NCI-H510A (cell line): ENCODE measurements at places on chromosomes 16 and 17.

DNA sequence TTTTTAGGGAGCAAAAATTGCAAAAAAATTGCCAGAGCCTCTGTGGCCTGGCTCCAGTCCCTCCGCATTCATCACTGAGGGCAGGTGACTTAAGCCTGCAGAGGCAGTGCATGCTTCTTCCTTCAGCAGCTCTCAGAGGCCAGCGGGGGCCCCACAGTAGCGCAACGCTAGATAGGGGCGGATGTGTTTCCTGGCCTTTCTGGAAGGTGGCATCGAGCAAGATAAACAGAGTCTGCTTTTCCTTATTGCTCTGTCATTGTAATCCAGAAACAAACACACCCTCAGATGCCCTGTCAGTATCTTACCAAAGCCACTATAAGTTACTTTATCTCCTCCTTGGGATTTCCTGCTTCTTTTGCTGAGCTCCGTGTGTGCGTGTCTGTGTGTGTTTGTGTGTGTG, 75.5 kb upstream of the IRX6 start:
- DNase-seq, result no peak

DNA sequence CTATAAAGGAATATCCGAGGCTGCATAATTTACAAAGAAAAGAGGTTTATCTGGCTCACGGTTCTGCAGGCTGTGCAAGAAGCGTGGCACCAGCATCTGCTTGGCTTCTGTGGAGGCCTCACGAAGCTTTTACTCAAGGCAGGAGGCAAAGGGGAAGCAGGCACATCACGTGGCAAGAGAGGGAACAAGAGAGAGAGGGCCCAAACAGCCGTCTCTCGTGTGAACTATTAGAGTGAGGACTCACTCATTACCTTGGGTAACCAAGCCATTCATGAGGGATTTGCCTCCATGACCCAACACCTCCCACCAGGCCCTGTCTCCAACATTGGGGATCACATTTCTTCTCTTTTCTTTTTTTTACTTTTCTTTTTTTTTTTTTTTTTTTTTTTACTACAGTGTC, 7.5 kb upstream of the ALKBH5 start:
- no peak for DNase-seq

GRCh38 chr17:61218438-61218837, 181.2 kb upstream of the TBX2 start:
- DNase-seq, result no peak

DNA sequence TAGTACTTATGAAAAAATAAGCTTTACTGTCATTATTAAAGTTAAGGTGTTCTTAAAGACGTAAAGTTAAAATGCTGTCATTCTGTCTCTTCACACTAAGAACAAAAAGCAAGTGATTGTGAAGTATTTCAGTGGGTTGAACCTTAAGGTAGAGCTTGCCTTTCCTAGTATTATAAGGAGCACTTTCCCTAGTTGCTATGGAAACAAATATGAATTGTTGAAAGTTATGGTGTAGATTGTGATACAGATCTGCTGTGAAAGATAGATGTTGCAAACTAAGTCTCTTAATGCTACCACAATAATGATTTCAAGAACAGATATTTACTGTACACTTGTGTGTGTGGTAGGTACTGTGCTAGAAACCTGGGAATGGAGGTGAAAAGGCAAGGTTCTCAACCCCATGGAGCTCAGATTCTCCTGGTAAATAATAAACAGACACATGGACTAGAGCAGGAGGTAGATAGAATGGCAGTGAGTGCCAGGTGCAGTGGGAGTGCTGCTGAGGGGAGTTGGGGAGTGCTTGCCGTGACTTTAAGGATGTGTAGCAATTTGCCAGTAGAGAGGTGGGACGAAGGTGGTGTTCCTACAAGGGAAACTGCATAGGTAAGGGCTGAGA, 34.7 kb downstream of the MRTFB start:
- no peak for DNase-seq

- DNase-seq, result no peak
These were observed 485.6 kb upstream of the SOX9 start for GRCh38 chr17:71635187-71635586.

- no peak for DNase-seq
These were observed 2.7 kb downstream of the TRPV2 start for GRCh38 chr17:16417896-16418684.

GRCh38 chr17:79314617-79315357, 240.2 kb downstream of the ENGASE start:
- no peak for DNase-seq

- no peak for DNase-seq
These were observed 140.9 kb downstream of the CCT6B start for GRCh38 chr17:34820248-34820801.

GRCh38 chr16:10130538-10130937, 51.7 kb downstream of the GRIN2A start:
- no peak for DNase-seq

DNA sequence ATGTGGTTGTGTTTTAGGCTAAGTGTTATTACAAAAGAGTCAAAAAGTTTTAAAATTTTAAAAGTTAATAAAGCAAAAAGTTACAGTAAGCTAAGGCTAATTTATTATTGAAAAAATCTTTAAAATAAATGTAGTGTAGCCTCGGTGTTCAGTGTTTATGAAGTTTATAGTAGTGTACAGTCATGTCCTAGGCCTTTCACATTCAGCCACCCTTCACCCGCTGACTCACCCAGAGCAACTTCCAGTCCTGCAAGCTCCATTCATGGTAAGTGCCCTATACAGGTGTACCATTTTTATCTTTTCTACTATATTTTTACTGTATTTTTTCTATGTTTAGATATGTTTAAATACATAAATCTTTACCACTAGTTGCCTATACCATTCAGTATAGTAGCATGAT, 98.5 kb upstream of the RPRML start:
- DNase-seq, result no peak

GRCh38 chr16:88941913-88942909, 34.8 kb downstream of the CBFA2T3 start:
- no peak for DNase-seq
